ENCODE measurements at places on chromosomes 16 and 17. TPM values are rescaled to one million over a fixed set of nuclear protein-coding genes. Genes with fewer than 3 reads are reported as not detected.

DNA sequence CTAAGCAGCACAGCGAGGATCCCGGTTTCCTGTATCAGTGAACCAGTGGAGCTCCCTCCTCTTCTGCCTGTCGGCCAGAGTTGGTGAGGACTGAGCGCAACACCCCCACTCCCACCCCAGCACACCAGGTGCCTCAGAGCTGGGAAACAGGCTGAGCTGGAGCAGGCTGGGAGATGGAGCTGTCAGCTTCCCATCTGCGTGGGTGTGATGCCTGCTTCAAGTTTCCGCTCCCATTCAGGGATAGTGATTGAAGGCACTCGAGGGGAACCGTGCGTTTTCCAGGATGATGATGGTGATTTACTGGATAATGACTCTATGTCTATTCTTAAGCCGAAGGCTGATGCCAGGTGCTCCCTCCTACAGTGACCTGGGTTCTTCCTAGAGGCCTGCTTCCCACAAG is 144.5 kb downstream of the TMEM132E start:
- no peak for DNase-seq

Gene IRX3
- polyA plus RNA-seq, result 58.7 TPM

Gene CD300E
- 0.25 TPM for polyA plus RNA-seq

DNA sequence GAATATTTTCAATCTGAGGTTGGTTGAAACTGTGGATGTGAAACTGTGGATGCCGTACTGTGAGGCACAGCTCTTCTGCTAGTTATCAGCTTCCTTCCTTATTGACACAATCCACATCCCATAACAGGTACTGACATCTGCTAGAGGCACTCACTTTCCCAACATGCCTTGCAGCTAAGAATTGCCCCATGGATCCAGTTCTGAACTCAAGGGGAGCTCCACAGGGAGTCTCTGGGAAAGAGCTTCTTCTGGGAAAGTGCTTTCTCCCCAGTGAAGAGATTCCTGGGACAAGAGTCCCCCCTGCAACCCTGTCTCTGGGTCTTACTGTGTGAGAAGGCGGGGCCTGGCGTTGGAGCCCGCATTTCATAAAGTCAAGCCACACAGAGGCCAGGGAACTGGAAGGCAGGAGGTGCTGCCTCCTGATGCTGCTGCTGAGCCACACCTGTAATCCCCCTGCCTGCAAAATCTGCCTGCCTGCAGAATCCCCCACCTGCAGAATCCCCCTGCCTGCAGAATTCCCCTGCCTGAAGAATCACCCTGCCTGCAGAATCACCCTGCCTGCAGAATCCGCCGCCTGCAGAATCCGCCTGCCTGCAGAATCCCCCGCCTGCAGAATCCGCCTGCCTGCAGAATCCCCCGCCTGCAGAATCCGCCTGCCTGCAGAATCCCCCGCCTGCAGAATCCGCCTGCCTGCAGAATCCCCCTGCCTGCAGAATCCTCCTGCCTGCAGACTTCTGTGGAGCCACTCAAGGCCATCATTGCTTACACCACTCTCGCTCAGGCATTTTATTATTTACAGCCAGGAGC is 305.4 kb downstream of the FOXL1 start:
- DNase-seq, result no peak

DNA sequence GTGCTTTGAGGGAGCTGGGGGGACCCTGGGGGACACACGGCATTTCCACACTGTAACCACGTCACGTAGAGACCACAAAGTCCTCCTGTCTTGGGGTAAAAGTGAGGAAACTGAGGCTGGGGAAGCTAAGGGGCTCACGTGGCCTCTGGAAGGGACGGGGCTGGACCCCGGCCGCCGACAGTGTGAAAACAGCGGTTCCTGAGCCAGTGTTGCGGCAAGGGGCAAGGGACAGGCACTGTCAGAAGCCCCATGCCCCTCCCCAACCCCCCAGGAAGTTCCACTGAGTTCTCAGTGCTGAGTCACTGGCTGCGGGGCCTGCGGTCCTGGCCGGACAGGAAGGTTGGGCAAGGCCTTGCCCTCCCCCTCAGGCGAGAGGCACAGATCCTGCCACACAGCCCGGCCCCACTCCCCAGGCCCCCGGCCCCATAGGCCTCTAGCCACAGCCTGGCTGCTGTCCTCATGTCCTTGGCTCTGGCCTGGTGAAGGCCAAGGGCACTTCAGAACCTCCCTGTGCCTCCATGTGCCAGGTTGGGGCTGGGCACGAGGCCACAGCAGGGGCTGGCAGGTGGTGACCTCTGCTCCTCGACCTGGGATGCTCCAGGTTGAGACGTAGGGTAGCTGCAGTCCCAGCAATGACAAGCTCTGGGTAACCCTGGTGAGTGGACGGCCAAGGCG is 5.0 kb upstream of the CCDC57 start:
- no peak for DNase-seq

GRCh38 chr16:30992931-30993816 is 8.2 kb downstream of the HSD3B7 start:
- DNase-seq, result no peak

Gene MLX
- polyA plus RNA-seq, result 49.5 TPM

DNA sequence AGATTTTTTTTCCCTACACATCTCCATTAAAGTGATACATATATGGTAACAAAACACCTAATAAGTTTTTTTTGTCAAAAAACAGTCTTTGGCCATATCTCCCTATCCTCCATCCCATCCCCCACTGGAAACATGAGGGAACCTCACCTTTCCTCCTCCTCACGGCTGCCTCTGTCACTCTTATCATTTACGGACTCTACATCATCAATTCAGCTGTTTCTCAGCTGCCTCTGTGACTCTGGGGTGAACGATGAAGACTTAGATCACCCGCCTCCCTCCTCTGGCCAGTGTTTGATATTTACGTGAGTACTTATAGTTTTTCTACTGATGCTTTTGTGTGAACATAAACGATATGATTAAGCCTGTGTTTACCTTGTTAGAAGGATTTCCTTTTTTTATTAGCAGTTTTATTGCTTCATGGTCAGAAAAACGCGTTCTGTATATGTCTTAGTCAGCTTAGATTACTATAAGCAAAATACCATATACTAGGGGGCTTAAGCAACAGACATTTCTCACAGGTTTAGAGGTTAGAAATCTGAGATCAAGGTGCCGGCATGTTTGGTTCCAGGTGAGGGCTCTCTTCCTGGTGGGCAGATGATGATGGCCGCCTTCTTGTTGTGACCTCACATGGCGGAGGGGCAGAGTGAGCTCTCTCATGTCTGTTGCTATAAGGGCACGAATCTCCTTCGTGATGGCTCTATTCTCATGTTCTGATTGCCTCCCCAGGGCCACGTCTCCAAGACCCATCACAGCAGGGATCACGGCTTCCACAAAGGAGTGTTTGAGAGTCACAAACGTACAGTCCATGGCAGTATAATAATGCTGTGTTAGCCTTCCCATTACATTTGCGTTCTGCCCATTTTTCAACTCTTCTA is 32.1 kb downstream of the DNAH17 start:
- DNase-seq, result no peak

DNA sequence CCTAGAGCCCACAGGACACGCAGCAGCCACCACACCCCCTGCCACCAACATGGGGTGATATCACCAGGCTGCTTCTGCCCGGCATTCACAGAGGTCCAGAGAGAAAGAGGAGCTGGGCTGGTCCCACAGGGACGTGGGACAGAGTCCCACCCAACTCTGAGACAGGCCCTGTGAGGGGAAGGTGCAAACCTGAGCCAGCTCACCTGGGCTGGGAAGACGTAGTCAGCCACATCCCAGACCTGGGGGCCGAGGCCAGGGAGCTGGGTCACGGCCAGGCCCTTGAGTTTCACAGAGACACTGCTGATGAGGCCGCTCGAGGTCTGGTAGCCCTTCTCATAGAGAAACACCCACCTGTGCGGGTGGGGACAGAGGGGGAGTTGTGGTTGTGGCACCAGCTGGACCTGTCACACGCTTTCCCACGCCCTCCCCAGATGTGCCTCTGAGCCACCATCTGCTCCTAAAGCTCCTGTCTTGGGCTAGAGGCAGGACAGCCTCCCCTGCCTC is 11.2 kb downstream of the P2RX1 start:
- no peak for DNase-seq
